Erythroblast (primary cell): ENCODE measurements at places on chromosomes 1 and 21.

- no peak for DNase-seq
Observed at GRCh38 chr1:230641346-230641745, 935 bp upstream of the COG2 start.

- no peak for DNase-seq
Observed at GRCh38 chr1:47895279-47896125, 101.7 kb downstream of the TRABD2B start.

- no peak for DNase-seq
Observed at GRCh38 chr1:96682056-96682455, 39.5 kb upstream of the PTBP2 start.

- no peak for DNase-seq
Observed at GRCh38 chr1:100107696-100108095, 25.0 kb downstream of the SASS6 start.
